ENCODE measurements at places on chromosomes 11 and 22. TPM values are rescaled to one million over a fixed set of nuclear protein-coding genes. Genes with fewer than 3 reads are reported as not detected.

The OR51I1 gene
- 0.93 TPM for total RNA-seq

- no peak overlapping the region for H3K4me3 ChIP-seq
- no peaks in the 10 kb centered on the region for H3K4me1 ChIP-seq
- no peak overlapping the region for H3K27ac ChIP-seq
- no peaks in the 10 kb centered on the region for H3K27me3 ChIP-seq
- H3K36me3 ChIP-seq: peaks cover 42% of the 10 kb centered on the region
These were observed 30.6 kb downstream of the CAPN1 start for GRCh38 chr11:65212226-65212801.

DNA sequence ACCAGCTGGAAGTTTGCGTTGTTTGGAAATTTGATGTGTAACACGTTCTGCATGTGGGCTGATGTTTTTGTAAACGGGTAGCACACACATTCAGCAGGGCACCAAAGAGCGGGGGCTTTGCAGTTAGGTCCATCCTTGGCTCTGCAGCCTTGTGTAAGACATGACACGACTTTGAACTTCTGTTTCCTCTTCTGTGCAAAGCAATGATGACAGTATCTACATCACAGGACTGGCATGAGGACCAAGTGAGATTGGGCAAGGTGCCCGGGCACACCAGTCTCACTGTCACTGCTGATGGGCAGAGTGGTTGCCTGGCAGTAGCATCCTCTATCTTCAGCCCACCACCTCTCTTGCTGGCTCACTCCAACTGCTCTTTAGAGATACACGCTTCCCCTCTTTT is 3.3 kb downstream of the TCN2 start:
- H3K27ac ChIP-seq: no peak overlapping the region
- peaks cover 19% of the 10 kb centered on the region for H3K4me1 ChIP-seq
- no peak overlapping the region for H3K4me3 ChIP-seq
- H3K36me3 ChIP-seq: peaks cover 10% of the 10 kb centered on the region
- no peaks in the 10 kb centered on the region for H3K27me3 ChIP-seq
- DNase-seq: no peak

- H3K27me3 ChIP-seq: no peaks in the 10 kb centered on the region
- no peak overlapping the region for H3K4me3 ChIP-seq
- no peaks in the 10 kb centered on the region for H3K4me1 ChIP-seq
- no peak for DNase-seq
- no peaks in the 10 kb centered on the region for H3K36me3 ChIP-seq
- no peak overlapping the region for H3K27ac ChIP-seq
These were observed 779.7 kb upstream of the LRRC4C start for GRCh38 chr11:42239188-42239587.

GRCh38 chr11:2859699-2860037 is 25.9 kb downstream of the CDKN1C start:
- no peaks in the 10 kb centered on the region for H3K27me3 ChIP-seq
- no peak for DNase-seq
- no peaks in the 10 kb centered on the region for H3K36me3 ChIP-seq
- H3K4me1 ChIP-seq: no peaks in the 10 kb centered on the region
- H3K4me3 ChIP-seq: no peak overlapping the region

The DGAT2 gene
- total RNA-seq: 9.9 TPM

DNA sequence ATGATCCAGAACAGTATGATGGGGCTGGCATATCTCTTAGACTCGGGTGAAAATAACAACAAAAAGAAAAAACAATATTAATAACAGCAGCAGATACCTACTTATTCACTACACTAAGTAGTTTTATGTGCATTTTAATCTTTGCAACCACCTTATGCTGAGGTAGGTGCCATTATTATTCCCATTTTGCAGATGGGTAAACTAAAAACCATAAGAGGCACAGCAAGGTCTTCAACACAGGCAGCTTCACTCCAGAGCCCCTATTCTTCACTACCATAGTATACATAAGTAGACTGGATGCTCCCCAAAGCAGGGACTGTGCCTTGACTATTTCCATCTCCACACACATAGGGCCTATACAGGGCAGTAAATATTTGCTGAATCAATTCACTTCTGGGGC is 41.0 kb downstream of the CLPB start:
- no peaks in the 10 kb centered on the region for H3K36me3 ChIP-seq
- H3K4me1 ChIP-seq: peaks cover 21% of the 10 kb centered on the region
- H3K27ac ChIP-seq: no peak overlapping the region
- H3K4me3 ChIP-seq: no peak overlapping the region

DNA sequence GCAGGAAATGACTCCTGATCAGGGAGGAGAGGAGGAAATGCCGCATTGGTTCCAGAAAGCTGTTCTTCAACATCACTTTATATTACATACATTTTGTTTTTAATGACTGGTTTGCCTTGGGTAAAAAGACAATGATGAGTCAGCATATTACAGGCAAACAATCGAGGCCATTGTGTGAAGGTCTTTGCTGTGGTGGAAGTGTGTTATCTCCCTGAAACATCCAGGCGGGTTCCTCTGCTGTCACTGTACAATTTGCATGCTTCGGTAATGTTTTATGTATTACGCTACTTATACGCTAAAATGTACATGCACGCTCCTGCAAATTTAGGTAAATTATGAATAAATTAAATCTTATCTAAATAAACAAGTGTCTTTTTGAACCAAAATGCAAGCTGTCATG is 161.1 kb downstream of the KIRREL3 start:
- no peak for DNase-seq
- no peak overlapping the region for H3K27ac ChIP-seq
- no peaks in the 10 kb centered on the region for H3K36me3 ChIP-seq

GRCh38 chr22:33811686-33812085 is 108.6 kb downstream of the LARGE1 start:
- H3K27ac ChIP-seq: no peak overlapping the region
- H3K4me1 ChIP-seq: no peaks in the 10 kb centered on the region
- DNase-seq: peak; percentile 12
- H3K27me3 ChIP-seq: no peaks in the 10 kb centered on the region

- H3K4me1 ChIP-seq: peaks cover 18% of the 10 kb centered on the region
- H3K27ac ChIP-seq: peak overlapping the region; percentile 17
- no peak overlapping the region for H3K4me3 ChIP-seq
- H3K36me3 ChIP-seq: no peaks in the 10 kb centered on the region
- no peaks in the 10 kb centered on the region for H3K27me3 ChIP-seq
These were observed 50.4 kb upstream of the KCNQ1OT1 start for GRCh38 chr11:2750101-2750681.

DNA sequence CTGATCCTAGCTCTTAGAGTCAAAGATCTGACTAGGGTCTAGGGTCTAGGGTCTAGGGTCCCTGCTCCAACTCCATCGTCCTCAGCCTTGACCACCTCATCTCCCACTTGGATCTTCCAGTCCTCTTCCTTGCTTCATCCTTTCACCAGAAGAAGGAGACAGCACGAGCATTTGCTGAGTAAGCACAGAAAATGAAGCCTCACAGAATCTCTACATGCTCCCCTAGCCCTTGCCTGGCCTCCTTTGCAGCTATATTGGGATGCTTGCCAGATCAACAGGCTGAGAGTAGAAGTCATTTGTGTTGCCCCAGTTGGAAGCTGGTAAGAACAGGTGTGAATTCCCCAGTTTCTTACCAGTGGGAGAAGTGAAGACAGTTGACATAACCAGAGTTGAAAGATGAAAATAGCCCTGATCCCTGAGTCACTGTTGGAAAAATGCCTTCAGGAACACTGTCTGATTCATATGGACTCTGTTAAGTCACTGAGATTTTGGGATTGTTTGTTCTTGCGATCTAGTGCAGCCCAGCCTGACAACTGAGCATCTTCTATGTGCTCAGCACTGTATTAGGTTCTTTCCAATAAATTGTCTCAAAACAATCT is 552.5 kb downstream of the INSC start:
- H3K4me3 ChIP-seq: no peak overlapping the region
- DNase-seq: no peak
- no peaks in the 10 kb centered on the region for H3K36me3 ChIP-seq
- peaks cover 30% of the 10 kb centered on the region for H3K4me1 ChIP-seq
- H3K27ac ChIP-seq: no peak overlapping the region
- H3K27me3 ChIP-seq: no peaks in the 10 kb centered on the region

GRCh38 chr11:122153746-122154145 is 37.7 kb upstream of the BLID start:
- H3K27me3 ChIP-seq: no peaks in the 10 kb centered on the region
- H3K4me1 ChIP-seq: peaks cover 16% of the 10 kb centered on the region
- no peaks in the 10 kb centered on the region for H3K36me3 ChIP-seq
- no peak overlapping the region for H3K4me3 ChIP-seq

The LINC01488 gene
- total RNA-seq: not detected

The SHANK2 gene
- 55.6 TPM for total RNA-seq

The MUC2 gene
- total RNA-seq: not detected

The MAPK8IP2 gene
- 3.3 TPM for total RNA-seq

DNA sequence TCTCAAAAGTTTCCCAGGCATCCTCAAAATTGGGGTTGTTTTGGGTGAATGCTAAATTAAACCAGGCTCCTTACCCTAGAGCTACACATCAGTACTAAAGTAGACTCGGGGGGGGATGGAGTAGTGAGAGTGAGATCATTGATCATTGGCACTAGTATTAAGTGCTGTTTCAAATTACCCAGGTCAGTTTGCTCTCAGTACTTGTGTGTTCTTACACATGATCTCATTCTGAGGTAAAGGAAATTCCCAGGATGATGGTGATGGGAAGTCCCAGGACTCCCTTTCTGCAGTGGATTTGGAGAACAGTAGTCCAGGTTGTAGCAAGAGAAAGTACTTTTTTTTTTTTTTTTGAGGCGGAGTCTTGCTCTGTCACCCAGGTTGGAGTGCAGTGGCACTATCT is 12.5 kb downstream of the RBM4 start:
- H3K4me1 ChIP-seq: no peaks in the 10 kb centered on the region
- DNase-seq: no peak
- H3K27me3 ChIP-seq: no peaks in the 10 kb centered on the region
- no peak overlapping the region for H3K4me3 ChIP-seq
- peaks cover 11% of the 10 kb centered on the region for H3K36me3 ChIP-seq
- H3K27ac ChIP-seq: no peak overlapping the region

GRCh38 chr11:120556797-120557196 is 45.2 kb downstream of the GRIK4 start:
- DNase-seq: no peak
- no peaks in the 10 kb centered on the region for H3K36me3 ChIP-seq
- H3K27ac ChIP-seq: no peak overlapping the region
- H3K27me3 ChIP-seq: no peaks in the 10 kb centered on the region

DNA sequence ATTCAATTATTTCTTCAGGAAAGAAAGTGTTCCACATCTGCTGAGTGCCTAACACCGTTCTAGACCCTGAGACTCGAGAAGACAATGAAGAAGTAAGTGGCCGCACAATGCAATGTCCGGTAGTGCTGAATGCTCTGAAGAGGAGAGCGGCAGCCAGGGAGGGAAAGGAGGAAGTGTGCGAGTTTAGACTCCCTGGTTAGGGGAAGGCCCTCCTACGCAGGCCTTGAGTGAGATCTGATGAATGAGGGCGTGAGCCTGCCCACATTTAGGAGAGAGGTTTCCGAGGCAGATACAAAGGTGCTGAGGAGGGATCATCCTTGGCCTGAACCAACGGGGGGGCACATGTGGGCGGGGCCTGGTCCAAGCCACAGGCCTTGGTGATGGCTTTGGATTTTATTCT is 558.6 kb downstream of the NTM start:
- no peak overlapping the region for H3K4me3 ChIP-seq
- no peaks in the 10 kb centered on the region for H3K4me1 ChIP-seq

DNA sequence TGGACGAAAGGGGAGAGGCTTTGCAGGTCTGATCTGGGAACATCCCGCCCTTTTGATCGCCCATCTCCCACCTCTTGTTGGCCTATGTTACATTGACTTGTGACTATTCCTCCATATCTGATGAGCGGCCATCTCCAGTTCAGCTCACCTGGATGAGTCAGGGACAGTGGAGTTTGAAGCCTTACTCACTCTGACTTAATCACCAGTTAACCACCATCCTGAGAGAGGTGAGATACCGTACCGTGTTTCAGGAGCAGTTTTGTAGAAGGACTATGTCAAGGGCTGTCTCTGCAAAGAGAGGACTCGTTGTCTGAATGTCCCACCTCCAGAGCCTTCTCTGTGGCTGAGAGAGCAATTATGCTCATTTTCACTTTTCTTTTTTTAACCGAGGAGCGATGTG is 771.7 kb downstream of the NTM start:
- DNase-seq: no peak
- H3K27ac ChIP-seq: no peak overlapping the region
- H3K4me3 ChIP-seq: no peak overlapping the region
- no peaks in the 10 kb centered on the region for H3K4me1 ChIP-seq
- H3K27me3 ChIP-seq: no peaks in the 10 kb centered on the region

- H3K4me1 ChIP-seq: no peaks in the 10 kb centered on the region
- no peaks in the 10 kb centered on the region for H3K36me3 ChIP-seq
- DNase-seq: no peak
- no peak overlapping the region for H3K4me3 ChIP-seq
- H3K27me3 ChIP-seq: no peaks in the 10 kb centered on the region
- H3K27ac ChIP-seq: no peak overlapping the region
These were observed 494.5 kb downstream of the BRD1 start for GRCh38 chr22:49333206-49333605.

The CRYBB2 gene
- total RNA-seq: not detected

DNA sequence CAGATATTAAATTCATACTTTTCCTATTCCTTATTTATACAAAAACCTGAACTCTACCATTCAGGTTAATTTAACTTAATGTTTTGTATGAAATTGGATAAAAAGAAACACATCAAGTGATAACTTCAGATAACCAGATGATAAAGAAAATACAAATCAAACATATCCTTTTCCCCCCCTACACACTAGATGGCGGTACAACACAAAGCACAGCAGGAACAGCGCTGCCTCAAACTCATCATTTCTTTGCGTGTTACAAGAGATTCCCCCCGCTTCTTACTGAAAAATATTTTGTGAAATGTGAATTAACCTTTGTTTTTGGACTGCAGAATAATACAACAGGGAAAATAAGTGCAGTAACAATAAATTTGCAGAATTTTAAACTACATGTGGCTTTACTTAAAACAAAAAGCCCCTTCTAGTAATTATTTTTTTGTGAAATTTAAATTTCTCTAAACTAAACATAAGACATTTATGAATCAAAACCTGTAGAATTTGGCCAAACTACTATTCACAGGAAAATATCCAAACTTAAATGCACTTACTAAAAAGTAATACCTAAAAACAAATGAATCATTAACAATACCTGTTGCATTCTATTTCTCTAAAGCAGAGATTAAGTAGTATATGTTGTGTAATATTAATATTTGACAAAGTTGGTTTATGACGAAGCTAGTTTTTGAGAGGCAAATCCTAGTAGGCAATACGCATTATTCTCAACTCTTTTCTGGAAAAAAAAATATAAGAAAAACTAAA is 74.4 kb downstream of the ARHGAP32 start:
- H3K36me3 ChIP-seq: no peaks in the 10 kb centered on the region
- no peaks in the 10 kb centered on the region for H3K27me3 ChIP-seq
- H3K4me1 ChIP-seq: no peaks in the 10 kb centered on the region
- no peak overlapping the region for H3K4me3 ChIP-seq
- no peak overlapping the region for H3K27ac ChIP-seq

- DNase-seq: no peak
- no peaks in the 10 kb centered on the region for H3K27me3 ChIP-seq
- peaks cover 19% of the 10 kb centered on the region for H3K36me3 ChIP-seq
- H3K4me3 ChIP-seq: no peak overlapping the region
These were observed 13.5 kb downstream of the MCAT start for GRCh38 chr22:43129426-43130425.

DNA sequence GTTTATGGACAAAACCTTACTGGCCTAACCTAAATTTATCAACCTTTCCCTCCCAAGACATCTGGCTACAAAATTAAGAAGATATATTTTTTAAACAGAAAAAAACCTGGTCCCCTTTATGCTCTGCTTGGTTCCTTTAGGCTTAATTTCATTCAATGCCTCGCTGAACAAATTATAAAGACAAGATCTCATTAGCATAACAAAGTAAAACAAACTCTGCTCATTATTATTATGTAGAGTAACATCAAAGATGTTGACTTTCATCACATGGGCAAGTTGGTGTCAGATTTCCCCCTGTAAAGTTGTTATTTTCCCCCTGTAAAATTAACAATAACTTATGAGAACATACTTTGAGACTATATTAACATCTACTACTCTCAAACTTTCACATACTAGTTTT is 11.0 kb downstream of the RRAS2 start:
- no peaks in the 10 kb centered on the region for H3K27me3 ChIP-seq
- no peak overlapping the region for H3K4me3 ChIP-seq

Data from thyroid gland (tissue), 4 donors.